ENCODE measurements at places on chromosomes 1 and 21. TPM values are rescaled to one million over a fixed set of nuclear protein-coding genes. Genes with fewer than 3 reads are reported as not detected.

- no peak for DNase-seq
These were observed 6.1 kb downstream of the SPOCD1 start for GRCh38 chr1:31809698-31810097.

- DNase-seq = no peak
These were observed 10.6 kb upstream of the TRIM33 start for GRCh38 chr1:114521396-114522263.

Gene PDC
- not detected for total RNA-seq

- no peak for DNase-seq
These were observed 483.6 kb upstream of the RGS18 start for GRCh38 chr1:191674626-191675179.

DNA sequence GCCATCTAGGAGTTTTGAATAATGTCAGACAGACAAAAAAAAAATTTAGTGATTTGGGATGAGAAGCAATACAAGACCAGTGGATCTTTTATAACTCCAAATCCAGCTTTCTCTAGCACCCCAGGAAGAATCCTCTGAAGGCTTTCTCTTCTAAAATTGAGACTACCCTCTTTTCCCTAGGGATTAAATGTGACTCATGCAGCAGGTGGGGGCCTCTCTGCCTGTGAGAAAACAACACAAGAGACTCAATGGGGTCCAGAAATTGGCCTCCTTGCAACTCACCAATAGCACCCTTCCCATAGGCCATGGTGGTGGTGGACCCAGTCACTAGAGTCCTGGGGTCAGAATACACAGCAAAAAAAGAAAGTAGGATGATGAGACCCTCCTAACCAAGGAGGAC is 120.3 kb upstream of the ATP1A1 start:
- no peak for DNase-seq

Gene TACSTD2
- total RNA-seq = not detected

DNA sequence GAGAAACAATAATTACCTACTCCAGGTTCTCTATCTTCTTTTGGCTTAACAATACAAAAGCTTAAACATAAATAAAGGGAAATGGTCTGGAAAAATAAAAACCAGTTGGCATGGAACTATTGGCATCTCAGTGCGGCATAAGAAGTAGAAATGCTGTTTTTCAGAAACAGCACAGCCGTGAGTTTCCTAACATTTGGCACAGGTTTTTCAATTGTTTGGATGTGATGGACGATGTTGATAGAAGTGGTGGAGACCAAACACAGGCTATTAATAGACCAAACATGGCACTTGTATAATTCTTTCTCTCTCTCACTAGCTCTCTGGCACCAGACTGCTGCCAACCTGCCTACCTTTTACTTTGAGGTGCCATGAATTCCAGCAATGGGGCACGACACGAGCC is 36.2 kb downstream of the KCNN3 start:
- no peak for DNase-seq

DNA sequence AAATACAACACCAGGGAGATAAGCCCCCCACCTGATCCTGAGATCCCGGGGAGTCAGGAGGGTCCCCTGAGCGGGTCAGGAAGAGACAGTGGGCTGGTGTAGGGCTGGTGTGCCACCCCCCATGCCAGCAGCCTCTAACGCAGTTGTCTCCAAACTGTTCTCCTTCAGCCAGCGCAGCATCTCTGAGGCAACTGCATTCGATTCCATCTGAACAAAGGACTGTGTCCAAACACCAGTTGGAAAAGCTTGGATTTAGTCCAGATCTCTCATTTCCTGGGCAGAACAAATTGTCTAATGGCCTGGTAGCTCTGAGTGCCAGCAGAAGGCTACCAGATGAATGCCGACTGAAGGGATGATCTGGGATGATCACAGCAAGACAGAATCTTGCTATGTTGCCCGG is 44.1 kb upstream of the EIF4G3 start:
- no peak for DNase-seq

DNA sequence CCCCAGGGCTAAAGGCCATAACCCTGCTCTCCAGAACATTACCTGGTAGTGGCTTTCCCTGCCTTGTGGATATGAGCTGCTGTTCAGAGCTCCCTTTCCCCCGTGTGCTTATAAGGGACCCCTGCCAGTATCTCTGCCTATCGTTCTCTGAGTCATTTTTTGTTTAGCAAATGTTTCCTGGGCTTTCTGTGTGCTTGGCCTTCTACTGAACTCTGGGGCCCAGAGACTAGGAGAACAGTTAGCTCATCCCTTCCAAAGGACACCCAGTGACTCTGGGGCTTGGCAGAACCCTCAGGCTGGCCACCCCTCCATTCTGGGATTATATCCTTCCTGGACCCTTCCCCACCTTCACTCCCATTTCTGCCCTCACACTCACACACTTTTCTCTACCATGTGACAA is 80.8 kb upstream of the POU3F1 start:
- no peak for DNase-seq

Gene ESRRG
- not detected for total RNA-seq

- no peak for DNase-seq
These were observed 8.0 kb downstream of the SMIM12 start for GRCh38 chr1:34851431-34852105.

GRCh38 chr1:228082918-228083870 is 686 bp downstream of the ARF1 start:
- no peak for DNase-seq

Gene CLDN14
- not detected for total RNA-seq
